ENCODE measurements at places on chromosomes 1 and 21. TPM values are rescaled to one million over a fixed set of nuclear protein-coding genes. Genes with fewer than 3 reads are reported as not detected.

GRCh38 chr21:32308696-32309095 is 10.0 kb downstream of the MRAP start:
- peaks cover 39% of the 10 kb centered on the region for H3K36me3 ChIP-seq
- H3K4me3 ChIP-seq: no peak overlapping the region
- DNase-seq: no peak
- no peaks in the 10 kb centered on the region for H3K27me3 ChIP-seq

DNA sequence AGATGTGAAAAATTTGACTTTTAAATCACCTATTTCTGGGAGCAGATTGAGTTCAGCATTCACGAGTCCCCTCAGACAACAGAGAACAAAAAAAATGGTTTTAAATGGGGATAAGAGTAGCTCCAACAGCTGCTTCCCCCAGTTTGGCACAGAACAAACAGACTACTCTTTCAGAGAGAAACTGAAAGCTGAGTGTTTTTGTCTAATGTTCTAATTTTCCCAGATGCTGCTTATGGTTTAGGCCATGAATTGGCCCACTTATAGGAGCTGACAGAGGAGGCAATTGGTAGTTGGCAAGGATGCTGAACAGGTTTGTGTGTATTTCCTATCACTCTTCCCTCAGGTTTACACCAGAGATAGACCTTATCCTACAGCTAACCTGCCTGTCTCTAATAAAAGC is 1637.4 kb upstream of the PRMT6 start:
- H3K36me3 ChIP-seq: no peaks in the 10 kb centered on the region
- no peak overlapping the region for H3K27ac ChIP-seq
- DNase-seq: no peak
- no peak overlapping the region for H3K4me3 ChIP-seq
- H3K27me3 ChIP-seq: no peaks in the 10 kb centered on the region

GRCh38 chr1:184604152-184604900 is 150.3 kb downstream of the EDEM3 start:
- no peak for DNase-seq
- H3K36me3 ChIP-seq: no peaks in the 10 kb centered on the region
- H3K27ac ChIP-seq: no peak overlapping the region
- H3K4me3 ChIP-seq: no peak overlapping the region
- H3K4me1 ChIP-seq: no peaks in the 10 kb centered on the region

- peak overlapping the region; percentile 31 for H3K27ac ChIP-seq
- peak; percentile 31 for DNase-seq
- no peaks in the 10 kb centered on the region for H3K27me3 ChIP-seq
- H3K4me1 ChIP-seq: peaks cover 38% of the 10 kb centered on the region
Observed at GRCh38 chr1:32337855-32338636, 2.0 kb upstream of the MARCKSL1 start.

GRCh38 chr1:234212764-234213657 is 160.2 kb upstream of the COA6 start:
- peak; percentile 20 for DNase-seq
- H3K4me1 ChIP-seq: peaks cover 27% of the 10 kb centered on the region
- H3K36me3 ChIP-seq: peaks cover 9% of the 10 kb centered on the region
- H3K27me3 ChIP-seq: peaks cover 31% of the 10 kb centered on the region
- peak overlapping the region; percentile 76 for H3K4me3 ChIP-seq

DNA sequence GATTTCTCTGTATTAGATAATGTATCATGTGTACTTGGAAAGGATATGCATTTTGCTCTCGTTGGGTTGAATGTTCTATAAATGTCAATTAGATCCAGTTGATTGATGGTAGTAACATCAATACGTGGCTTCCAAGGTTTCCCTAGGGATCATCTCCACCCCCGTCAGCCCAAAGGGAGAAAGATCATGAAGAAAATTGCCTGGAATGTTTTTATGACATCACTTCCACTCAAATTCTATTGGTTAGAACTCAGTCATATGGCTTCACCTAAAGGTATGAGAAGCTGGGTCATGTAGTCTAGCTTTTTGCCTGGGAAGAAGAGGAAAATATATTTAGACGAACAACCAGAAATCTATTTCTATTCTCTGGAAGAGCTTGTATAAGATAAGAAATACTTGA is at the start of gene C1orf185:
C1orf185 (plus strand) TSS at position 253 of the 400 bp plus-strand sequence; CDS start at position 259, 6 bp downstream.
- H3K4me3 ChIP-seq: no peak within 1 kb of the TSS
- H3K36me3 ChIP-seq: no peaks in the 10 kb centered on the region

DNA sequence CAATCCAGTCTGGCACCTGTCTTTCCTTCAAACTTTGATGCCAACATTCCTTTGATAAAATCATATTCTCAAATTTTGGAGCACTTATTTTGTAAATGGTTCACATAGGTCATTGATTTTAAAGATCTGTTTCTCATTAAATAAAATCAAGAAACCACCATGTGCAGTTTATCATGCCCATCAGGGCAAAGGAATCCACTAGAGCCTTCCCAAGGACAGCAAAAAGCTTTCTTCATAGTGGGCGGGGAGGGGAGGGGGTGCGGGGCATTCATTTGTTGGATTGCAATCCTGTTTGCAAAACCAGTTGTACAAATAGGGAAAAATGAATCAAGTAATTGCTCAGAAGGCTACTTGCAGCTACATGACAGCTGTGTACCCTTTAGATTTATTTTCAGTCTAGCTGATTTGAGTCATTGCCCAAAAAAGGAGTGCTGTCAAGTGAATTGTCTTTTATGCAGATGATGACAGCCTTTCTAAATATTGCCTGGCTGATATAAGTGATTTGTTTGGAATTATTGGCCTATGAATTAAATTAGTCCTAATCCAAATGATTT is 23.0 kb downstream of the LRRC8B start:
- H3K27ac ChIP-seq: peak overlapping the region; percentile 89
- peaks cover 47% of the 10 kb centered on the region for H3K36me3 ChIP-seq
- H3K27me3 ChIP-seq: no peaks in the 10 kb centered on the region
- no peak overlapping the region for H3K4me3 ChIP-seq
- H3K4me1 ChIP-seq: peaks cover 75% of the 10 kb centered on the region

DNA sequence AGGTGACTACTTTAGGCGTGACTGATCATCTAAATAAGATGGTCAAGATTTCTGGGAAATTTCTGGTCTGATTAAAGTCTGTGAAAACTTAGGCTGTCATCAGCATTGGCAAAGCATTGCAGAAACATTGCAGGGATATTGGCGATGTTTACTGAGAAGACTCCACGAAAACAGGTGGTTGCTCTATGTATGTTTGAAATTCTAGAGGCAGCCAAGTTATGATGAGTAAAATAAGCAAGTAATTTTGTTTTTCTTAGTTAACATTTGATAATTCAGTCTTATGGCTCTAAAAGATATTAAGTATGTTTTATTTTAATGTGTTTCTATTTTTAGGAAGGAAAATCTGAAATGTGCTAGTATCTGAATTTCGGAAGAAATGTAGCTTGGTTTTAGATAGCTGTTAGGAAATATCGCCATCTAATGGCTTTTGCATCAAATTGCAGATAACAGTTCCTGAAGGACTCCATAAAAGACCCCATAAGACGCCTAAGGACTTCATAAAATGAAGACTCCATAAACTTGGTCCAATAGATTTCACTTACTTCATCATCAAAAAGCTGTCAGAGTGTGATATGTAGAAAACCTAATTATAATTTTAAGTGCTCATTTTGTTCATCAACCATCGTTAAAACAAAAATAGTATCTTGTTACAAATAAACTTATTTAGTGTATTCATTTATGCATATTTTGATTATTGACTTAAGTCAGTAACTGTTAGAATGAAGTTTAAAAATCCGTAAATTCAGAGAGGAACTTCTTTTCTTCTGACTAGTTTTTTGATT is 344.6 kb downstream of the RYR2 start:
- no peak overlapping the region for H3K4me3 ChIP-seq
- peaks cover 14% of the 10 kb centered on the region for H3K27me3 ChIP-seq
- H3K27ac ChIP-seq: no peak overlapping the region
- H3K4me1 ChIP-seq: no peaks in the 10 kb centered on the region

GRCh38 chr1:58755468-58755872 is 28.4 kb downstream of the JUN start:
- H3K27me3 ChIP-seq: no peaks in the 10 kb centered on the region
- H3K36me3 ChIP-seq: peaks cover 23% of the 10 kb centered on the region
- peak; percentile 53 for DNase-seq
- peak overlapping the region; percentile 84 for H3K27ac ChIP-seq
- H3K4me3 ChIP-seq: peak overlapping the region; percentile 13

DNA sequence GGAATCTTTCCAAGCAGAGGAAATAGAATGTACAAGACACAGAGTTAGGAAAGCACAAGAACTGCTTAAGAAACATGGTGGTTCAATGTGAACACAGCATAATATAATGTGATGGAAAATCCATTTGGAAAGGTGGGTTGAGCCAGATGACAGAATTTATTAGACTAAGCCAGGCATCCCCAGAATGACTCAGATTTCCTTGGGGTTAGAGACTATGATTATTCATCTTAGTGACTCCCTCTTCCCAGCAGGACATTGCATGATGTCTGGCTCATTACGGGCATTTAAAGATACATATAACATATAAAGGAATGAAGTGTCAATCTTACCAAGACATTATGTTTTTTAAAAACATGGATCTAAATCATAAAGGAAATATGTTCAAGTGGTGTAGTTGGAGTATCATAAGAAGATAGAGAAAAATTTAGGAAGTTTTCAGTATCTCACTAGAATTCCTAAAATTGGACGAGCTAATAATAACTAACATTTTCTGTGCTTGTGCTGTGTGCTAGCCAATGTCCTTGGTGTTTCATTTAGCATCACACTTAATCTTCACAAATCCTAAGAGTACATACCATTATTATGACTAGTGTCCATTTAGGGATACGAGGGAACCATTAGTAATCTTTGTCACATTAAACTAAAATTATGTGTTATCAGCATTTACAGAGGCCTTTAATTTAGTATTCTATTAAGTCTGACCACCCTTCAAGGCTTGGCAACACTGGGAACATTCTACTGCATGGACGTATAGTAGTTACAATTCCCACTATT is 41.0 kb upstream of the ST6GALNAC5 start:
- H3K36me3 ChIP-seq: no peaks in the 10 kb centered on the region
- H3K27me3 ChIP-seq: peaks cover 18% of the 10 kb centered on the region
- no peak overlapping the region for H3K27ac ChIP-seq
- DNase-seq: no peak
- peaks cover 7% of the 10 kb centered on the region for H3K4me1 ChIP-seq

GRCh38 chr1:223074445-223075300 is 68.4 kb downstream of the TLR5 start:
- H3K4me3 ChIP-seq: no peak overlapping the region
- no peak overlapping the region for H3K27ac ChIP-seq
- H3K36me3 ChIP-seq: no peaks in the 10 kb centered on the region
- H3K4me1 ChIP-seq: no peaks in the 10 kb centered on the region
- H3K27me3 ChIP-seq: peaks cover 3% of the 10 kb centered on the region

- no peak for DNase-seq
- no peaks in the 10 kb centered on the region for H3K36me3 ChIP-seq
- peaks cover 3% of the 10 kb centered on the region for H3K4me1 ChIP-seq
- H3K4me3 ChIP-seq: no peak overlapping the region
- H3K27ac ChIP-seq: no peak overlapping the region
Observed at GRCh38 chr1:59678040-59678439, 136.7 kb upstream of the HOOK1 start.

- DNase-seq: no peak
- H3K27ac ChIP-seq: no peak overlapping the region
- H3K36me3 ChIP-seq: peaks cover 9% of the 10 kb centered on the region
- no peaks in the 10 kb centered on the region for H3K27me3 ChIP-seq
- no peak overlapping the region for H3K4me3 ChIP-seq
Observed at GRCh38 chr1:59018860-59019259, 235.0 kb upstream of the JUN start.

- no peaks in the 10 kb centered on the region for H3K27me3 ChIP-seq
- no peaks in the 10 kb centered on the region for H3K36me3 ChIP-seq
- H3K27ac ChIP-seq: no peak overlapping the region
- H3K4me1 ChIP-seq: peaks cover 5% of the 10 kb centered on the region
Observed at GRCh38 chr1:196777603-196778002, 3.0 kb downstream of the CFHR3 start.

GRCh38 chr1:161139766-161140165 is 7.3 kb upstream of the DEDD start:
- H3K27me3 ChIP-seq: no peaks in the 10 kb centered on the region
- DNase-seq: no peak
- no peak overlapping the region for H3K27ac ChIP-seq
- peaks cover 5% of the 10 kb centered on the region for H3K36me3 ChIP-seq
- peaks cover 7% of the 10 kb centered on the region for H3K4me1 ChIP-seq
- H3K4me3 ChIP-seq: no peak overlapping the region

- no peak overlapping the region for H3K27ac ChIP-seq
- H3K4me3 ChIP-seq: no peak overlapping the region
- peaks cover 3% of the 10 kb centered on the region for H3K4me1 ChIP-seq
- no peak for DNase-seq
- H3K36me3 ChIP-seq: no peaks in the 10 kb centered on the region
Observed at GRCh38 chr21:41289431-41289830, 27.2 kb upstream of the FAM3B start.

GRCh38 chr1:154463512-154463990 is 38.5 kb upstream of the TDRD10 start:
- DNase-seq: peak; percentile 38
- H3K4me1 ChIP-seq: peaks cover 31% of the 10 kb centered on the region
- no peaks in the 10 kb centered on the region for H3K36me3 ChIP-seq

- H3K27ac ChIP-seq: no peak overlapping the region
- peaks cover 9% of the 10 kb centered on the region for H3K4me1 ChIP-seq
- no peaks in the 10 kb centered on the region for H3K27me3 ChIP-seq
- no peak for DNase-seq
Observed at GRCh38 chr21:46189959-46190490, 5.8 kb upstream of the SPATC1L start.

GRCh38 chr1:93221913-93222312 is 41.4 kb downstream of the CCDC18 start:
- DNase-seq: no peak
- peaks cover 66% of the 10 kb centered on the region for H3K36me3 ChIP-seq
- H3K27ac ChIP-seq: no peak overlapping the region
- H3K4me1 ChIP-seq: peaks cover 18% of the 10 kb centered on the region
- H3K4me3 ChIP-seq: no peak overlapping the region
- no peaks in the 10 kb centered on the region for H3K27me3 ChIP-seq

DNA sequence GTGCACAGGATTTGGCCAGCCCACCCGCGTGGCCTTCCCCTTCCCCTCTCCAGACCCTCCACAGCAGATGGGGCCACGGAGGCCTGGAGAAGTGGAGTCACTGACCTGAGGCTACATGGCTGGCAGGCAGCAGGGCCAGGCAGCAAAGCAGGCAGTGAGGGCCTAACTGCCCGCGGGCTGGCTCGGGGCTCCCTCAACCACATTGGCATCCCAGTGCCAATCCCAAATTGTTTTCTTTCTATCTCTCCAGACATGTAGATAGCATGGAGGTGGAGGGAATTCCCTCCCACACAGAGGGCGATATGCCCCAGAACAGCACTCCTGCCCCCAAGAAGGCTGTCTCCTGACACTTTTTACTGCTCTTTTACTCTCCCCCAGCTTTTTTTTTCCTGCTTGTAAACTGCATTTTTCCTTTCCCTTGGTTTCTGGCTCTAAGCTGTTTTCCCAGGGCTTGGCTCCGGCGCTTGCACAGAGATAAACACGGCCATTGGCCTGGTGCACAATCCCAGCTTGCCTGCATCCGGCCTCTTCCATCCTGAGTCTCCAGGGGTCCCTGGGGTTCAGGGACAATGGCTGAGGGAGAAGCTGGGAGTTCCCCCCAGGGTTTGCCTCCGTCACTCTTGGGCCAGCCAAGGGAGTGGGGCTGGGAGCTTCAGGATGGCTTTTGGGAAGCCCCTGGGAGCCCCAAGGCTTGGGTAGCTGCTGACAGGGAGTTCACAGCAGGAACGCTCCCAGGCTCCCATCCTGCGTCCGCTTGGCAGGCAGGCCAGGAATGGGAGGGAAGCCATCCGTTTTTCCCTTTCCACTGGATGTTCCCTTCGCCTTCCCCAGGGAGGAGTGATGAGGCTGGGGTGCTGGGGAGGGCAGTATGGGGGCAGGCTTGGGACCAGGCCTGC is 7.0 kb downstream of the EPHX1 start:
- DNase-seq: no peak
- no peaks in the 10 kb centered on the region for H3K27me3 ChIP-seq
- no peak overlapping the region for H3K4me3 ChIP-seq
- H3K36me3 ChIP-seq: no peaks in the 10 kb centered on the region
- H3K27ac ChIP-seq: no peak overlapping the region

Gene PTCH2
- total RNA-seq: 1.0 TPM

Gene TRIM58
- 0.08 TPM for total RNA-seq

Gene WDR64
- 0.32 TPM for total RNA-seq

Gene ERICH3
- total RNA-seq: not detected

Gene E2F2
- 36.1 TPM for total RNA-seq
